ENCODE measurements at places on chromosomes 3 and 15. TPM values are rescaled to one million over a fixed set of nuclear protein-coding genes. Genes with fewer than 3 reads are reported as not detected.

ROPN1B gene
- not detected for total RNA-seq

MEF2A gene
- 26.8 TPM for total RNA-seq

- no peak for DNase-seq
Observed at GRCh38 chr3:73045391-73045790, 16.1 kb upstream of the EBLN2 start.

DNA sequence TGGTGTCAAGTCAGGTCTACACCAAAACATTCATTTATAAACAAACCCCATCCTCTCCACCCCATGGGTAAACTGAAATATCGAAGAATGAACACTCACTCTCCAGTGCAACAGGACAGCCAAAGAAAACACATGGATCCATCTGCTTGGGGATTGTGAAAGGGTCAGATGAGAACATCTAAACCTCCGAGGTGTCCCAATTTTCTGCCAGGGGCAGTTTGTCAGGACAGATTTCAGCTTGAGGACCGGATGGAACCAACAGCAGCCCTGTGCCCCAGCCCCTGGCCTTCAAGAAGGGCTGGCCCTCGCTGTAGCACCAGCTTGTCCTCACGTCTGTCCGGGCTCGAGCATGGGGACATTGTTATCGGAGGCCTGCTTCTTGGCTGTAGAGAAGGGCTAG lies 45.5 kb downstream of the PCSK6 start:
- no peak for DNase-seq

GRCh38 chr15:64110950-64111678 lies 15.3 kb downstream of the SNX1 start:
- no peak for DNase-seq
